ENCODE measurements at places on chromosomes 11 and 22. TPM values are rescaled to one million over a fixed set of nuclear protein-coding genes. Genes with fewer than 3 reads are reported as not detected.
A peak's percentile ranks its signal among the peaks of the same experiment; 100 is the strongest.

Gene MMP10
- total RNA-seq, result not detected

Gene C11orf65
- total RNA-seq, result 0.14 TPM

Gene MS4A8
- total RNA-seq, result not detected

Gene P4HA3
- total RNA-seq, result not detected

Gene DUSP8
- total RNA-seq, result 24.1 TPM

Gene C11orf86
- total RNA-seq, result not detected

Gene RIMBP3B
- total RNA-seq, result 0.70 TPM

Gene ARL14EP
- 22.8 TPM for total RNA-seq

Gene MMP13
- not detected for total RNA-seq

DNA sequence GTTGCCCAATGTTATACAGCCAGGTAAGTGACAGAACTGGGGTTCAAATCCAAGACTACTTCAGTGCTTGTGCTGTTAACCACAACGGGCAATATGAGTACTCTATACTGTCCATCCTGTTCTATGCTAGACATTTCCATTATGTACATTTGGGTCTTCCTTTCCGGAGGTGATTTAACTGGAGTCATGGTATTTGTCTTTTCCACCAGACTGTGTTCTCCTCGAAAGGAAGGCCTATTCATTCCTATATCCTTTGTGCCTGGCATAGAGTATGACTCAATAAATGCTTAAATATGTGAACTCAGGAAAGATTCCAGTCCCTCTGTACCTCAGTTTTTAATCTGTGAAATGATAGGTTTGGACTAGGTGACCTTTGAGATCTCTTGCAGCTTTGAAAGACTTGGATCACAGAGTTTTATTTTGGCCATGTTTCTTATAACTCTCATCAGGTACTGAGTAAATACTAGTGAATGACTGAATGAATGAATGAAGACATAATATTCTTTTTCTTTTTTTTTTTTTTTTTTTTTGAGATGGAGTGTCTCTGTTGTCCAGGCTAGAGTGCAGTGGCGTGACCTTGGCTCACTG, 6.6 kb downstream of the RNF121 start:
- no peak for DNase-seq

DNA sequence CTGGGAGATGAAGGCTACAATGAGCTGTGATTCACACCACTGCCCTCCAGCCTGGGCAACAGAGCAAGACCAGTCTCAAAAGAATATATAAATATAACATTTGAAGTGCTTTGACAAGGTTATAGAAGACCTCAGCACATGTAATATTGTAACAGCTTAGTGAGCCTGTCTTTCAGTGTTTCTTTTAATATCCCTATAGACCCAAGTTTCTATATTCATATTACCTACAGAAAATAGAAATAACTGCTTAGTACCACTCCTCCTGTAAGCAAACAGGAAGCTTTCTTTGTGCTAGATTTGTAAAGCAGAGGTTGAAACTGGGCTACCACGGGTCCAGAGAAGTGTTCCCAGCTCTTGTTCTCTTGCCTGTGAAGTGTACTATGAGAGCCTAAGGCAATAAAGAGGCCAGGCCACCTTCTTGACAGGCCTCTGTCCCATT, 68.2 kb downstream of the PPP2R1B start:
- DNase-seq, result no peak

DNA sequence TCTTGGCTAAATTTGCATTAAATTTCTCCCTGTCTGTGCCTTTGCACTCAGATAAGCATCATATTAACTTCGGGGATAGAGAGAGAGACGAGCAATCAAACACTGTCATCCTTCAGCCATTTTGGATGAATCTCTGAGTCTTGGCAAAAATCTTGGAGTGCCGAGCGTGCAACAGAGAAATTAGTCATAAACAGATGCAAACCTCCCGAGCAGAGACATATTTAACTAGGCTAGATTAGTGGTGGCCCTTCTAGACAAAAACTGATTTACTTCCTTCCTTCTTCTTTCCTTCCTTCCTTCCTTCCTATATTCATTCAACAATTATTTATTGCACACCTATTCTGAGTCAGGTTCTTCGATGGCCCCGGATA, 114.4 kb upstream of the BLID start:
- no peak for DNase-seq

- no peak for DNase-seq
Observed at GRCh38 chr11:69199583-69200315, 44.0 kb downstream of the SMIM38 start.

DNA sequence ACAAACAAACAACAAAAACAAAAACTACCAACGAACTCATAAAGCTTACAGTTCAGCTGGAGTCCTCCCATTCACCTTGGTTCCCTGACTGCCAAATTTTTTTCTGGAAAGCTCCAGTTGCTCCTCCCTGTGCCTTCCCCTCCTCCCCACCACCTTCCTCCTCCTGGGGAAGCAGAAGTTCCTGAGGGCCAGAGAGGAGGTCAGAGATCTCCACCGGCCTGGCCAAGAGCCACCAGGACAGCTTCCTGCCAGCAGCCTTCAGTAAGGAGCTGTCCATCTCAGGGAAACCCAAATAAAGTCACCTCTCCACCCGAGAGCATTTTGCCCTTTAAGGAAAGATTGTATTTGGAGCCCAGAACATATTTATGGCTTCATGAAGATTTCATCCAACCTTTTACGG, 20.0 kb downstream of the APLNR start:
- no peak for DNase-seq

GRCh38 chr11:123698546-123699127, 42.8 kb downstream of the ZNF202 start:
- DNase-seq, result no peak

GRCh38 chr22:49047447-49047846, 780.2 kb downstream of the BRD1 start:
- no peak for DNase-seq

- no peak for DNase-seq
Observed at GRCh38 chr11:61637277-61637676, 42.9 kb upstream of the DAGLA start.

DNA sequence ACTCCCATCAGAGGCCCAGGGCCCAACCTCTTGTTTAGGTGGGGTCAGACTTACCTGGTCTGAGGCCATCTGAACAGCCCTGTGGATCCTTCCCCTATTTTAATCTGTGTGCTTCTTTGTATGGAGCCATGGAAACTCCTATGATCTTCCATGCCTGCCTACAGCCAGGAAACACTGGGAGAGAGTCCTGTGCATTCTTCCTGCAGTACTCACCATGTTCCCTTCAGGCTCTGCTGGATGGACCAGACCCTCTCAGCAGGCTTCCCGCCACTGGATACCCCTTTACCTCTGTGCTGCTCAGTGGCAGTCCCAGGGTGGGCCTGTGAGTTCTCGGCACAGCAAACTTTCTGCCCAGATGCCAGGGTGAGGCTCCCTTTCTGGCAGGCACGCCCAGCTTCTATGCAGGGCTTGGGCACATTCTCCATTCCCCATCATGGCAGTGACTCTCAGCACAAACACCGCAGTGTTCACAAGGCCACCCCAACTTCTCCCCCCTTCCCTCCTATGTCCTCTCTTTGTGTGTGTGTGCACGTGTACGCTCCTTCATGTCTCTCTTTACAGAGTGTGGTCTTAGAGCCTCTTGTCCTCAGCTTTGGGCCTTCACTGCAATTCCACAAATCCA, 34.8 kb downstream of the NEU3 start:
- no peak for DNase-seq

DNA sequence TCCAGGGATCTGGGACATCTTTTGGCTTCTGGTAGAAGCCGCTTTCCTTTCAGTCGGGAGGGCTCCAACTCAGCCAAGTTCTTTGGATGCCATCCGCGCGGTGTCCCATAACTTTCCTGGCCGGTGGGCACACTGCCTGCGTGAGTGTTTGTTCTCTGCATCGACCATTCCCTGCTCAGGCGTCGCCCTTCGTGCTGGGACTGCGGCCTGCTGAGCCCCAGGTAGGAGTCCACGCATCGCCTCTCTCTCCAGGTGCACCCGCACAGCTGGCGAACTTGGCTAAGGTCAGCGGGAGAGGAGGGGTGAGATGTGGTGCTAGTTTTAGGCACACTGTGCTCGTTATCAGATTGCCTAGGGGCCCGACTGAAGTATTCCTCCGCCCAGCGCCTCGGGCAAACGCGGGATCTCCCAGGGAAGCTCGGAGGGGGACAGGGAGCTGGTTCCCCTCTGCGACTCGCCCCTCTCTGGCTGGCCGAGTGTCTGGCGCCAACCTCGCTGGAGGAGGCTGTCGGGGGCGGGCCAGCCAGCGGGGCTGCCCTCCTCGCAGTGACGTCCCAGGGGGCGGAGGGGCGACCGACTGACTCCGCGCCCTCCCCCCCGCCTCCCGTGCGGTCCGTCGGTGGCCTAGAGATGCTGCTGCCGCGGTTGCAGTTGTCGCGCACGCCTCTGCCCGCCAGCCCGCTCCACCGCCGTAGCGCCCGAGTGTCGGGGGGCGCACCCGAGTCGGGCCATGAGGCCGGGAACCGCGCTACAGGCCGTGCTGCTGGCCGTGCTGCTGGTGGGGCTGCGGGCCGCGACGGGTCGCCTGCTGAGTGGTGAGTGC, at the start of gene LAYN:
Gene LAYN (plus strand): TSS at position 607 of the 823 bp plus-strand sequence. CDS start 124 bp downstream, at position 731.
- DNase-seq, result peak; percentile 47

DNA sequence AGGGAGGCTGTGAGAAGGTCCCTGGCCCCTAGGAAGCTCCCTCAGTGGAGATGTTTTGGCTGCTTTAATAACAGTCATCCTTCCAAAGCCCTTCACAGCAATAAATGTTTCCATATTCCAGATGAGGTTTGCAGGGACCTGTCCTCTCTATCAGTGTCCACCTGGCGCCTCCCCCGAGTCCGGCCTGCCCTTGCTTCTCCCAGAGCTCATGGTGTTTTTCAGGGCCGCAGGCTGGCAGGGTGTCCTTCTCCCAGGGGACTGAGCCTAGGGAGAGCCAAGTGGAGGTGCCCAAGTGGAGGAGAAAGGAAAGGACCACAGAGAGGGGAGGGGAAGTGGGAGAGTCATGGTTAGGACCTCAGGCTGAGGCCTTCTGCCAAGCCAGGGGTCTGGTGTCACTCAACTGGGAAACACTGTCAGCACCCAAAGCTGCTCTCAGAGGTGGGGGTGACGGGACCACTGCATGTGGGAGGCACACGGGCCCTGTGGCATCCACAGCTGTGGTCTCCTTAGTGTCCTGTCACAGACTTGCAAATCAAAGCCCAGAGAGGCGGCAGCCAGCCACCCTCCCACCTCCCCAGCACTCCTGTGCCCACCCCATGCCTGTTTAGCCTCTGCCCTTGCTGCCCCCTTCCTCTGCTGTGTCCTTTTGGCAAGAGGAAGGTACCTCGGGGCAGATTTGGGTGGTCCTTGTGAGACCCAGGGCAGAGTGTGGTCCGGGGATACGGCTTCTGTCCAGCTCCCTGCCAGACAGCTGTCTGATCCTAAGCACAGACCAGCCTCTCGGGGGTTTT, 6.4 kb downstream of the DERL3 start:
- no peak for DNase-seq

DNA sequence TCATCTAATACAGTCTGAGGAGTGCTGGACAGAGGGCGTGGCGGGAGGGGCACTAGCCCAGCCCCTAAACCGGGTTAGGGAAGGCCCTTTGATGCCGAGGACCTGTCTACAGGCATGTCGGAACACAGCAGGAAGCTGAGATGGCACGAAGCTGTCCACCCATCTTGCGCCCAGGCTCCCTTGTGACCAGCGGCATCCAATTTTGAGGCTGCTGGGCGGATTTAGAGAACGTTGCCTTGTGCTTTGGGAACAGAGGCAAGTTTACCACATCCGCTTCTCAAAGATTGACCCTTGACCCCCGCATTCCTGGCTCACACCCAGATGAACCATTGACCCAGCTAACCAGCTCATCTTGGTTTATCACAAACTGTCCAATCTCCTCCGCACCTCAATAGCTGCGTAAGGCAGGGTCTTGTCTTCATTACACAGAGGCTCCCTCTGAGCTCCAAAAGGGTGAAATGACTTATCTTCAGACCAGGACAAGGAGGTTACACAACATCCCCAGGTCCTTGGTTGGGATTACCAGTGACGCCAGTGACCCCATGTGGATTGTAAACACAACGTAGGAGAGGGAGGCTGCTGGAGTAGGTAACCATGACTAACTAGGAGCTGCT, 4.5 kb downstream of the FAM83F start:
- no peak for DNase-seq

- DNase-seq, result no peak
Observed at GRCh38 chr22:50583294-50583861, 729 bp upstream of the CHKB start.

DNA sequence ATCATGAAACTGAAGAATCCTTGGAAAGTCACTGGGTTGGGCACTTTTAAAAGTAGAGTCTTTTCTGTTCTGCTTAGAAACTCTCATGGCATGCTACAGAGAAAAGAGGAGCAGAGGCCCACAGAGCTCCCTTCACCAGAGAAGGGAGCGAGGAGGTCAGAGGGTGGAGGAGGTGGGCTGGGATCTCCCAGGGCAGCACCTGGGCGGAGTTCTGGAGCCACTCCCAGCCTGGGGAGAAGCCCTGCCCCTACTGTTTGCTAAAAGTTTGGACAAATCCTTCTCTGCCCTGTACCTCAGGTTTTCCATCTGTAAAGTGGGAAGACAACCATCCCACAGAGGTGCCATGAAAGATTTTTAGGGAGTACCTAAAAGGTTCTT, 299.1 kb downstream of the KIRREL3 start:
- no peak for DNase-seq

DNA sequence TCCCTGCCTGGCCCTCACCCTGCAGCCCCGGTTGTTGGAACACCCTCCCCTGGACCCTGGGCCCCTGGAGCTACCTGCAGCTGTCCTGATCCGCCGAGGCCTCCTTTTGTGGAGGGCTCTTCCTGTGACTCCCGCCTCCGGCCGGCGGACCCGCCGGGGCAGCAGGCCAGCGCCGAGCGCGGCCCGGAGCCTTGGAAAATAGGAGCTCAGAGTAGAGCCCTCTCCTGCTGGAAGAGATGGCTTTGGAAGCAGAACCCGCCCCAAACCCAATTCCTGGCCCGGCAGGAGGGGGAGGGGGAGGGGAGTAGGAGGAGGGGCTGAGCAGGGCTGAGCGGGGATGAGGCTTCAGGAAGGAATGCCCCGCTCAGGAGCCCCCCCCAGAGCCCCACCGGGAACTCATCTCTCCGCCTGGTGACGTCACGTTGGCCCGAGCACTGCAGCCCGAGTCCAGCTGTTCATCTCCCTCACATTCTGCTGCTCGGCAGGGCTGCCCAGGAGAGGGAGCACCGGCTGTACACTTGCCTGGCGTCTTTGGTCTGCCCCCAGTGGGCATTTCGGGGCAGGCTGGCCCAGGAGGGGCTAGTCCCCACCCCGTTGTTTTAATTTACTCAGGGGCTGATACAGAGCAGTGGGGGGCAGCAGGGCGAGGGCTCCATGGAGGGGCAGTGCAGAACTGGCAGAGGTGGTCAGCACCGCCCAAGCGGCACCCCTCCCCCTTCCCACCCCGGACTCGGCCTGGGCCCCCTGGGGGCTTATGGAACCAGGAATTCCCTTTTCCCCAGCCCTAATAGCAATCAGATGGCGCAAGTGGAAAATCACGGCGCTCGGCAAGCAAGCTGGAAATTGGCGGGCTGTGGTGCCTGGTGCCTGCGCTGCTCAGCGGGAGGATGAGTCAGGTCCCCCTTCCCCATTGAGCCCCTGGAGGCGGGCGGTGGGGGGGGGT, at the start of gene MRGPRF:
Gene MRGPRF (minus strand): TSS at position 238 of the 943 bp plus-strand sequence. CDS start 3,345 bp downstream, outside the sequence.
- DNase-seq, result no peak

GRCh38 chr11:63505857-63506528, at the start of gene LGALS12:
TSS of gene LGALS12 (plus strand) at chr11:63506084. CDS start at chr11:63506459, 375 bp downstream.
- no peak for DNase-seq

GRCh38 chr11:108872781-108873291, 208.0 kb downstream of the DDX10 start:
- no peak for DNase-seq

- no peak for DNase-seq
Observed at GRCh38 chr11:134499990-134500389, 87.9 kb upstream of the B3GAT1 start.

GRCh38 chr11:69357458-69358397, 63.8 kb downstream of the MYEOV start:
- DNase-seq, result peak; percentile 12

Measured in natural killer cell (primary cell).